Left renal cortex interstitium (tissue), 4 donors: ENCODE measurements at places on chromosomes 6 and 20.

GRCh38 chr6:116405652-116406356 lies 35.1 kb downstream of the DSE start:
- no peak for DNase-seq

GRCh38 chr20:2005831-2006426 lies 12.1 kb upstream of the PDYN start:
- peak; percentile 73 for DNase-seq

DNA sequence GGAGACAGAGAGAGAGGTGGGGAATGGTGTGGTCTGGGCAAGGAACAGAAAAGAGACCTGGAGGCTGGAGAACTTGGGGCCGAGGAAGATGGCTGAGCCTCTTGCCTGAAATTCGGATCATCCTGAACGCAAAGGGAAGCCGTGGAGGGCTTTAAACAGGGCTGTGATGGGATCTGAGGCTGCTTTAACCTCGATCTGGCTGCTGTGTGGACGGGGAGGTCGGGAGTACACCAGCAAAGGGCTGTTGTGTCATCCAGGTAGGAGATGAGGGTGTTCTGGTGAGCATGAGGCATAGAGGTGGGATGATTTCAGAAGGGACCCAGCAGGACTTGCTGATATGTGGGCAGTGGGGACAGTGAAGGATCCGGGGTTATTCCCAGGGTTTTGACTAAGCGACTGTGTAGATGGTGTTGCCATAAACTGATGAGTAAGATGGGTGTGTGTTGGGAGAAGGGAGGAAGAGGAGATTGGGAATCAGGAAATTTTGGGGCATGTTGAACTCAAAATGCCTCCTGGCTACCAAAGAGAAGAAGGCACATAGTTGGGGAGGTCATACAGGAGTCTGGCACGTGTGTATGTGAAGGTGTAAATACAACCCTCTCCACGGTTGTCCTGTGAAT lies 158.5 kb downstream of the NFATC2 start:
- DNase-seq, result no peak

DNA sequence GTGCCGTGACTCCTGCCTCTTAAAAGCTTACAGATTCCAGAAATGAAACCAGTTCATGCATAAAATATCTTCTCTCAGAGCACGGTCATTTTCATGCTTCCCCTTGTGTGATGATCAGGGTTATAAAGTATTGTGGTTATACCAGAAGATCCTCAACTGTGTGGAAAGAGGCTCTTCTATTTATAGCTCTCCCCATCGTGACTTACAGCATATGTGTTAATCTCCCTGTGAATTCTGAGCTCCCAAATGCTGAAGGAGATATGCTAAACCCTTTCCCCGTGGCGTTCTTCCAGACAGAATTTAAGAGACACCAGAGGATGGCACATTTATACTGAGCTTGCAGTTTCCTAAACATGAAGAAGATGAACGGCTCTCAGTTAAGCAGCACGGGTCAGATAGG lies 158.8 kb downstream of the CDH26 start:
- DNase-seq, result no peak

GRCh38 chr6:10404799-10405512 lies 9.9 kb downstream of the TFAP2A start:
- no peak for DNase-seq

DNA sequence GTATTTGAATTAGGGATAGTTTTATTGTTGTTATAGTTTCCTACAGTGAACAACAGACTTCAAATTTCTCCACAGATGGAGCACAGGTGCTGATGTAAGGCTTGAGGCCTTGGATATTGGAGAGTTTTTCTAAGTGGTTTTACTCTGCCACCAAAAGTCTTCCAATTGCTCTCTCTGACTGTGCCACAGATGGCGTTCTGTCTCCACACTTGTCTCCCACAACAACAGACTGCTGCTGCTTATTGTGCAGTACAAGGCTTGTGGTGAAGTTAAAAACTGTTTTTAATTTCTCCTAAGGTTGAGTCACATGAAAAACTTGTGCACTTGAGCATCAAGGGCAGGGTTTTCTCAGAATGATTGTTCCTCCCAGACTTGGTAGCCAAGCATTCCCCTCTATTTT lies 460.9 kb upstream of the KHDRBS2 start:
- no peak for DNase-seq

GRCh38 chr6:130811932-130812331 lies 15.3 kb upstream of the SMLR1 start:
- no peak for DNase-seq

- DNase-seq, result no peak
These were observed 95.9 kb upstream of the PRL start for GRCh38 chr6:22392711-22393110.

DNA sequence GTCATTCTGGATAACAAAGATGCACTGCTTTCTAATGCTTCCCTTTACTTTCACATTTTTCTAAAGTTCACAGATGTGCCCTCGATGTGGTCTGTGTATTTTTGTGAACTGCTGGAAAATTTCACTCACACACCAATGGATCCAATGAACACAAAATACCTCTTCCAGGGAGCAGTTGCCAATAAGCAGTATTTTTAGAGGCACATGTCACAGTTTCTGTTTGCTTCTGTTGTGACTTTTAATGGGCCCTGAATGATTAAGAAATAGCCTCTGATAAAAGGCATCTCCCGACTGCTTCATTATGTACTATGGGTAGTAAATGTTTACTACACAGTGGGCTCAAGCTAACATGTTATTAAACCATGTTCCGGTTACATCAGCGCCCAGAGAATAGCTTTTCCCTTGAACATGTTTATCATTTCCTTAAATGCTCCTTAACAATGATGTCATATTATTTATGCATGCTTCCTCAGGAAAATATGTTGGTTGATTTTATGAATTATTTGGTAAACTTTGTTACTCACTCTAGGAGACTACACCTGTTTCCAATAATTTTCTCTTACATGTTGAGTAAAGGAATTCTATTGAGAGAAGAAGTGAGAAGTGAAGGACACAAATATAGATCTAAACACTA lies 188.0 kb downstream of the KCNQ5 start:
- no peak for DNase-seq

- no peak for DNase-seq
These were observed 13.5 kb upstream of the TRAM2 start for GRCh38 chr6:52590152-52590891.

DNA sequence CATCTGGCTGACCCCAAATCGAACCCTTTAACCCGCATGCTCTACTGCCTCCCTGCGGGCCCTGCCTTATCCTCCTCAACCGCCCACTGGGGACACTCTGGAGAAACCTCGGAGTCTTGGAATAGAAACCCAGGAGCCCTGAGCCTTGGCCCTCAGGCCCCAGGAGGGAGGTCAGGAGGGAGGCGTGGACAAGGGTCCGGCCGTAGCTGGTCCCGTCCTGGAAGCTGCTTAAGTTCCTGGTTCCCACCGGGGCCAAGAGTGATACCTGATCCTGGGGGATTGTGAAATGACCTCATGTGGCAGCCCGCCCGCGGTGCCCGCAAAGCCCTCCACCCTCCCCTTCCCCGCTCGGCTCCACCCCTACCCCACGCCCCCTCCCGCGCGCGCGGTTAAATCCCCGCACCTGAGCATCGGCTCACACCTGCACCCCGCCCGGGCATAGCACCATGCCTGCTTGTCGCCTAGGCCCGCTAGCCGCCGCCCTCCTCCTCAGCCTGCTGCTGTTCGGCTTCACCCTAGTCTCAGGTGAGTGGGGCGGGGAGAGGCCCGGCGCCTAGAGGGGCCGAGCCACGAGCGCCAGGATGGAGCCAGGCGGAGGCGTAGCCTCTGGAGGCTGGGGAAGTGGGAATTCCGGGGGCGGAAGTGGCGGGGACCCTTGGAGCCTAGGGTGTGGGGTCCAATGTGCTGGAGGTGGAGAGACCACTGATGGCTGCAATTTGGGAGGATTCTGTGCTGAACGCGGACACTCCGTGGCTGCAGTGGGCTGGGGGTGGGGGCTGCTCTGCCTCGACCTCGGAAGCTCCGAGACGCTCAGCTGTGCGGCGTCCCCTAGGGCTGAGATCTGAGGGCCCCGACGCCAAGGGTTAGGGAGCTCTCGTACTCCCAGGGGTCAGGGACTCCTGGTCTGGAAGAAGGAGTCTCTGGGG lies at the start of gene WFDC2:
Gene WFDC2 (plus strand): TSS at position 418 of the 926 bp plus-strand sequence. CDS start 29 bp downstream, at position 447.
- DNase-seq, result peak; percentile 39

GRCh38 chr6:37589941-37590340 lies 90.2 kb upstream of the CCDC167 start:
- no peak for DNase-seq

DNA sequence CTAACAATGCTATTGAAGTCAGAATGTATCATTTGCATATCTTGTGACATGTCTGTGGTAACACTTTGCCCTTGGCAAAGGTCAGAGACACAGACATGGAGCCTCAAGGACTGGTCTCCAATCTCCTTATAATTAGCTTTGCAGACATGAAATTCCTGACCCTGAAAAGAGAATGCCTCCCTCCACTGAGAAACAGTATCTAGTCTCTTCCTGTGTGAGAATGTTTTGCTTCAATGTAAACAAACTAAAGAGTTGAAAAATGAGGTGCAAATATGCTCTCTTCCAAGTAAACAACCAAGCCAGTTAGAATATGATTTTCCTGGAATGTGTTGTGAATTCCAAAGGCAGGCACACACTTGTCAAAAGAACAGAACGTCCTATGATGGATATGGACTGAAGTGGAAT lies 407.1 kb upstream of the MARCKS start:
- DNase-seq, result no peak

DNA sequence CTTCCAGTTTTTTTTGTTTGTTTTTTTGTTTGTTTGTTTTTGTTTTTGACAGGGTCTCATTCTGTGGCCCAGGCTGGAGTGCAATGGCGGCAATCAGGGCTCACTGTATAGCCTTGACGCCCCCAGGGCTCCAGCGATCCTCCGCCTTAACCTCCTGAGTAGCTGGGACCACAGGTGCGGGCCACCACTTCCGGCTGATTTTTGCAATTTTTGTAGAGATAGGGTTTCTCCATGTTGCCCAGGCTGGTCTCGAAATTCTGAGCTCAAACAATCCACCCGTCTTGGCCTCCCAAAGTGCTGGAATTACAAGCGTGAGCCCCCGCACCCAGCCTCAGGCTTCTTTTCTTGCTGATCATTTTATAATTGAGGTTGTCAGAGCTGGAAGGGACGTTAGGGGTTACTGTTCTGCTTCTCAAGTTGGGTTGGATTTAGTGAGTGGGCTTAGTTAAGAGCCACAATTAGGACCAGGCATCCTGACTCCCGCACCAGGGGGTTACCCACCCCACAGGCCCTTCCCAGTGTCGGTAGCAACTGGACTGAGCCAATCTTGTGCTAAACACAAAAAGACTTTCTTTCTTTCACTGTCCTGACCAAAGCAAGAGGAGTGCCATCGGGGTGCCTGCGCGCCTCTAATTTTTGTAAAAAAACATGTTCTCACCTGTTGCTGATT lies 13.1 kb upstream of the ZSCAN9 start:
- DNase-seq, result no peak

GRCh38 chr6:133218852-133219251 lies 22.3 kb upstream of the EYA4 start:
- DNase-seq, result no peak
